ENCODE measurements at places on chromosomes 1 and 21. TPM values are rescaled to one million over a fixed set of nuclear protein-coding genes. Genes with fewer than 3 reads are reported as not detected.

- no peak for DNase-seq
Observed at GRCh38 chr1:7110321-7110720, 325.1 kb downstream of the CAMTA1 start.

DNA sequence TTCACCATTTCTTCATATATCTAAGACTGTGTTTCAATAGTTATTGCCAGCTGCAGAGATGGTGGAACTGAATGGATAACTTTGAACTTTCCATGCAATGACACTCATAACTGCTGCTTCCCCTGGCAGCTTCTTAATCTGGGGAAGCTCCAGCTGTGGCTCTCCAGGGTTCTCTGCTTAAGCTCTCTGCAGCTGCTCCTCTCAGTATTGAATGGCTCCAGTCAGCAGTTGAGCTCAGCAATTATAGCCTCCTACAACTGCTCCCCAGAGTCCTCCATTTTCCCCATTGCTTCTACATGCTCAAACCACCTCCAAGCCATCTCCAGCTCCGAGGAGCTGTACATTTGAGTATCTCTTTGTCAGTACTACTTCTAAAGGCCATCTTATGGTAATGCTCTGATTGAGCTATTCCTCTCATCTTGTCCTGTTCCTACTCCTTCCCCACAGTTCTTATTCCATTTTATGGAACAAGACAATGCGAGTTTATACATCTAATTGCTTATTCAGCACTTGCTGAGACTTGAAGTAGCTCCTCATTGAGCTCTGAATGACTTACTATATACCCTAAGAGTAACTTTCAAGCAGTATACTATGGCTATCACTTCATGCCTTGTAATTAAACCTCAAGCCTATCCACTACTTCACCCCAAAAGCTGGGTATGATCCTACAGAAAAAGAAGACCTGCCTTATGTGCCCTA is 362.4 kb downstream of the NEGR1 start:
- DNase-seq, result no peak

- no peak for DNase-seq
Observed at GRCh38 chr1:90325168-90325567, 330.3 kb downstream of the ZNF326 start.

- no peak for DNase-seq
Observed at GRCh38 chr1:32748926-32749325, 46.4 kb upstream of the SYNC start.

GRCh38 chr1:171961861-171962260 is 120.6 kb downstream of the DNM3 start:
- DNase-seq, result no peak

Gene CELA2A
- total RNA-seq, result not detected

- DNase-seq, result no peak
Observed at GRCh38 chr1:75276385-75276784, 142.2 kb downstream of the LHX8 start.

Gene TSPEAR
- not detected for total RNA-seq

DNA sequence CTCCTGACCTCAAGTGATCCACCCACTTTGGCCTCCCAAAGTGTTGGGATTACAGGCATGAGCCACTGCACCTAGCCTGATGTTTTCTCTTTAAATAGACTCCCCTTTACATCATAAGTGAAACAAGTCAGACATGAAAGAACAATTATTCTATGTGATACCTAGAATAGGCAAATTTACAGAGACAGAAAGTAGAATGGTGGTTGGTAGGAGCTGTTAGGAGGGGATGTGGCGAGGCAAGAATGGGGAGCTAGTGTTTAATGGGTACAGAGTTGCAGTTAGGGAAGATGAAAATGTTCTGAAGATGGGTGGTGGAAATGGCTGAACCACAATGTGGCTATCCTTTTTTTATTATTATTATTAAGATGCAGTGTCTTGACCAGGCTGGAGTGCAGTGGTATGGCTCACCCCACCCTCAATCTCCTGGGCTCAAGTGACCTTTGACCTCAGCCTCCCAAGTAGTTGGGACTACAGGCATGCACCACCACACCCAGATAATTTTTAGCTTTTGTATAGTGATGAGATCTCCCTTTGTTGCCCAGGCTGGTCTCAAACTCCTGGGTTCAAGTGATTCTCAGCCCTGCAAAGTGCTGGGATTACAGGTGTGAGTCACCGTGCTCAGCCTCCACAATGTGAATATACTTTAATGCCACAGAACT is 28.4 kb downstream of the ELF3 start:
- no peak for DNase-seq

Gene NEK7
- total RNA-seq, result 658 TPM

DNA sequence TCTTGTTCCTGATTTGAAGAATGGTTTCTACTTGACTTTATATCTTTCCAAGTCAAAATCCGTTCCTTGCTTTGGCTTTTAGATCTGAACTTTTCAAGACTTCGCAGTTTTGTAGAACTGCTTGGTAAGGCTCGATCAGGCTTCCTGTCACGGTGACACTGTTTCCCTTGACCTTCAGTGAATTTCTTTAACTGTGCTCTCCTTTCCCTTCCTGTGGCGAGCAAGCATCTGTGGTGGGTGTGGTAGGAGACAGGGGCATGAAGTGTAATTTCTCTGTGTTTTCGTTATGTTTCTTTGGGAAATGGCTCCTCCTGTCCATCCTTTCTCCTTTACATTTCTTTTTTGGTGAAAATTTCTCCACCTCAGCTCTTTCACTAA is 10.4 kb downstream of the STYXL2 start:
- no peak for DNase-seq

DNA sequence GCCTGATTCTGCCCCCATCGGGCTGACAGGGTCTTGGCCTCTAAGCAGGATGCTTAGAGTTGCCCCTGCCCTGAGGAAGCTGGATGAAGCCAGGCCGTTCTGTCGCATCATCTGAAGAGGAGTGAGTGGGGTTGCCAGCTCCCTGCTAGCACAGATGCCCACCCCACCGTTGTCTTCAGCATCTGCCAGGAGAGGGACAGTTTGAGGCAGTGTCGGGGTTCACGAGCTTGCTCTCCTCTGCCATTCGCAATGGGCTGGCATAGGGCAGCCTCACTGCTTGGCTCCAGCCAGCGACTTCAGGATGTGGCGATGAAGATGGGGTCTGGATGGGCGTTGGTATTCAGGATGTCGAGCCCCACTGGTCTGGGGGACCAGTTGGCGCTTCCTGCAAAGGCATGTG is 145.7 kb upstream of the VAMP3 start:
- DNase-seq, result no peak

- peak; percentile 82 for DNase-seq
Observed at GRCh38 chr1:89910780-89911179, 84.1 kb upstream of the ZNF326 start.

DNA sequence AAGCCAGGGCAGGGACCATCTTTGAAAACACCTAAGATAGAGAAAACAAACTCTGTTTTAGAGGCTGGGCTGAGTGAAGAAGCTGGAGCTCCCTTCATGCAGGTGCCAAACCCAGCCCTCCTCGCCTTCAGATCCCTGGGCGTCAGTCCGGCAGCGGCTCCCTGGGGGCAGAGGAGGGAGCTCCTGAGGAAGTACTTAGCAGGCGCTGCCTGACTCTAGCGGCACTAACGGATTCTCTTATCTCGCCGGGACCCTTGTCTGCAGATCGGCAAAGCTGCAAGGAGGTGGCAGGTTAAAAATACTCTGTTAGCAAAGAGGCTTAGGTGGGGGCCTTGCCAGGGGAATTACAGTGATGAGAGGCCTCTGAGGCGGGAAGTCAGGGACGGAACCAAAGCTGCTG is 79.6 kb downstream of the PLXNA2 start:
- DNase-seq, result no peak

Gene WNT9A
- 25.8 TPM for total RNA-seq

- no peak for DNase-seq
Observed at GRCh38 chr1:111906111-111906510, 83.4 kb downstream of the KCND3 start.

Gene UMODL1
- total RNA-seq, result not detected

Gene MMEL1
- total RNA-seq, result not detected

DNA sequence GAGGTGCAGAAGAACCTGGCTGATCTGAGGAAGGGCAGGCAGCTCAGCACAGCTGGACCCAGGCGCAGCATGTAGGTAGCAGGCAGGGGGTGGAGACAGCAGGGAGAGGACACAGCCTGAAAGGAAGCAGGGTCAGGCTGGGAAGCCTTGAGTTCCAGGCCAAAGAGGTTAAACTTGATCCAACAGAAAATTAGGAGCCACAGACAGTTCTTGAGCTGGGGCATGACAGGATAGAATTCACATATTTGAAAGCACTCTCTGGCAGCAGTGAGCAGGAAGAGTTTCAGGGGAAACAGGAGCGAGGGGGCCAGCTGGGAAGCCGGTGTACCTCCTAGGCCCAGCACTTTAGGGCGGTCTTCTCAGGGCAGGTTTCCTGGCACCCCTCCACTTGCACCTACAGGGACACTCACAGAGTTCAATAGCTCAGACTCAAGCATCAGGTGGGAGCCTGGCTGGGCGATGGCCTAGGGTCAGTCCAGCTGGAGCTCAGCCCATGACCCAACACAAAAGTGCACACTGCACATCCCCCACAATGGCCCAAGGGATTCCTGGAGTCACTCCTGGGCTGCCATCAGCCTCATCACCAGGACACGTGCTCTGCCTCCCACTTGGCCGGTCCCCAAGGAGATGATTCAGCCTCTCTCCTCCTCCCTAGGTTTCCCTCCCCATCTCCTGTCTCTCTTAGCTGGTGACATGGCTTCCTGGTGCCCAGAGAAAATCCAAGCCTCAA is 22.7 kb downstream of the MATN1 start:
- DNase-seq, result peak; percentile 87

DNA sequence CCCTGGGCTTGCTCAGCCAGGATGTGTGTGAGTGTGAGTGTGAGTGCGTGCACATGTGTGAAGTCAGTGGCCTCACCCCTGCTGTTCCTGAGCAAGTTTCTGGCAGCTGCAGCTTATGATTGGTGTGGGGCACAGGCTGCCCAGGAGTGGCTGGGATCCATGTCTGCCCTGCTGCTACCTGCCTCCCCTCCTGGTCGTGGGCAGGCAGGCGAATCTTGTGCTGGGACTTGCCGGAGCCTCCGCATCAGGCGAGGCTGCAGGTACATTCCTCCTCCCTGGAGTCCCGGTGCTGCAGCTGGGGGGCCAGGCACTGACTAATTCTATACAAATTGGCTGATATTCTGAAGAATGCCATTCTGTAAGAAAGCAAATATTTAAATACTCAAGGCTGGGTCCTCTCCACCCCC is 85.6 kb upstream of the WNT4 start:
- DNase-seq, result no peak

- peak; percentile 58 for DNase-seq
Observed at GRCh38 chr1:78691995-78692747, 42.5 kb downstream of the IFI44 start.

Gene ANGPTL3
- total RNA-seq, result not detected

DNA sequence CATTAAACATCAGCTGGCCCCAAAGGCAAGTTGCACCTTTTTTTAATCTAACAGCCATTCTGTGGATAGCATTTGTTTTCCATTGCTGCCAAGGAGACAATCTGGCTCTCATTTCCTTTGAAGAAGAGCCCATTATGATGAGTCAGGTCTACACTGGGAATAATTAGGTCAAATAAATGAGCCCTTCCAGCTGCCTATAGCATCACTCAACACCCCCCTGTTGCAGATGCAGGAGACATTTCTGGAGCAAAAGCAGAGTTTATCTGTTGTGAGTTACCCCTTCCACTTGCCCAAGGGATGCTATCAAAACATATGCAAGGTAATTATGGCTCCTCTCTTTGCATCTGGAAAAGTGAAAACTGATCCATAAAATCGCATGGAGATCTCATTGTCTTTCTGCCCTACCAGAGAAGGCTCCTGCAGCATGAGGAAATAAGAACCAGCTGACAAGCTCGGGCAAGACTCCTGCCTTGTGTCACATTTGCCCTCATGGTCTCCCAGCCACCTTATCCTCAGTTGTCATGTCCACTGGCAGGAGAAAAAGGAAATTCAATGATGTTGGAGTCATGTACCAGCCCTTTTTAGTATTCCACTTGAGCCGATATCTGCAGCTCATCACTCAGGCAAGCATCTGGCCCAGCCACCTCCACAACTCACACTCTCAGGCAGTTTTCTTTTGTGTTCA is 135.9 kb downstream of the SLC30A10 start:
- peak; percentile 55 for DNase-seq

- DNase-seq, result no peak
Observed at GRCh38 chr1:9081473-9081872, 12.0 kb upstream of the SLC2A5 start.

DNA sequence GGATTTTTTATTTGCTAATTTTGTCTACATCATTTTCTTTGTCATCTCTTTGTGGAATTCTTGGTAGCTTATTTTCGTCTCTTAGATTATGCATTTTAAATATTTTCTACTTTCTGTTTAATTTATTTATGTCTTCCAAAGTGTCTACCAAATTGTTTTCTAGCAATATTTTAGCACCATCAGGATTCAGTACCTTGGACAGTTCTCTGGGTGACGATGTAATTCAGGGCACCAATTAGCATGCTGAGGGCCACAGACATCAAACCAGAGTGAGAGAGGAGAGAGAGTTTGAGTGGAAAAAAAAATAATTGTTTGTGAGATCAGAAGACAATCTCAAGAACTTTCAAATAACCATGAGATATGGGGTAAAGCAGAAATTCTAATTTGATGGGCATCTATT is 169.8 kb upstream of the CXADR start:
- peak; percentile 10 for DNase-seq
